T-helper 2 cell treated with Interferon-gamma antibody and Interleukin-4, amounts not matched to agents 5 μg/mL and 100 μg/mL, for 36 hours (primary cell): ENCODE measurements at places on chromosomes 12 and 14.

DNA sequence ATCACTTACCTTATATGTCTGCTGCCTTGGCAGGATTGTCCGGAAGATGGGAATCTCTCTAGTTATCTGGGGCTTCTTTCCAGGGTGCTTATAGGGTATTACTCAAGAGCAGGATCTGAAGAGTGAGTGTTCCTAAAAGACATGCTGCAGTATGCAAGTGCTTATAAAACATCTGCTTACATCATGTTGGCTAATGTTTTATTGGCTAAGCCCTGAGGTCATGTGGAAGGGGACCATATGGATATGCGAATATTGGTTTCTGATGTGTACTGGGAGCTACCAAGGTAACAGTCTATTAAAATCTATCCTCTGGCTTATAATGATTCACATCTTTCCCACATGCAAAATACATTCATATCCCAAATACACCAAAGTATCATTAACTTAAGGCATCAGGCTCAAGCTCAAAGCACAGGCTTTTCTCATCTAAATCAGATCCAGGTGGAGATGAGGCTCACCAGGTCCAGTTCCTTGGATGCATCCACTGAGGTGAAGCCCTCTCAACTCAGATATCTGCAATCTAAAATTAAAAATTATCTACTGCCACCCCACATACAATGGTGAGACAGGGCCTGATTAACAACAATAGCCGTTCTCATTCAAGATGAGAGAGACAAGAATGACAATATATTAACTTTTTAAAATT, 29.8 kb downstream of the LRRIQ1 start:
- DNase-seq, result no peak

DNA sequence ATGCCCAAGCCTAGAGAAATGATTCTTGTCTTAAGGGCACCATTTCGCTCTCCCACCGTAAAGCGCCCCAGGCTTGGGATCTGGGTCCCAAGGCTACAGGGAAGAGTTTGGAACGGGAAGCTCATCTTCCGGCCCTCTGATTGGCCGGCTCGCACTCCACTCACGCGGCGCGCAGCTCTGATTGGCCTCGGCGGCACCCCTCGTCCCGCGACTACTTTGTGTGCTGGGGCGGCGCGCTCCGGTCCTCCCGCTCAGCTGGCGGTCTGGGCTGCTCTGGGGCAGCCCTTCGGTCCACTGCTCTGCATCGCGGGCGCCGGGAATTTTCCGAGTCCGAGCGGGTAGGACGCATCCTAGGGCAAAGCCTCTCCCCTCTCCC, 886 bp upstream of the FUT8 start:
- DNase-seq, result peak; percentile 82

DNA sequence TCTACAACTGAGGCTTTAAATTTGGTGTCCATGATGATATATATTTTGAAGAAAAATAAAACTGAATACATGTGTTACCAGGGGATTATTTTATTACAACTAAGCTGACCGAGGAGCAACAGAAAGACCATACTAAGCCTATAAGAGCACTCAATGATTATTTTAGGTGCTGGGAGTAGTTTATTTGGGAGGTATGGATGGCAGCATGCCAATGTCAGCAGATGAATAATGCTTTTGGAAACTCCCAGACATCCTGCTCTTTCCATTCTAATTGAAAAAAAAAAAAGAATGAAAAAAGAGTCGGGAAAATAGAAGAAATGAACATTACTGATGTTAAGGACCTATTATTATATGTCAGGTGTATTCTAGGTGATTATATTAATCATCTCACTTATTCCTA, 441.2 kb downstream of the BTG1 start:
- DNase-seq, result no peak

GRCh38 chr12:119780786-119781434, 96.2 kb downstream of the CIT start:
- DNase-seq, result no peak

- no peak for DNase-seq
Observed at GRCh38 chr12:80059102-80059501, 40.2 kb upstream of the OTOGL start.

- DNase-seq, result no peak
Observed at GRCh38 chr12:5514545-5514944, 82.6 kb downstream of the NTF3 start.

DNA sequence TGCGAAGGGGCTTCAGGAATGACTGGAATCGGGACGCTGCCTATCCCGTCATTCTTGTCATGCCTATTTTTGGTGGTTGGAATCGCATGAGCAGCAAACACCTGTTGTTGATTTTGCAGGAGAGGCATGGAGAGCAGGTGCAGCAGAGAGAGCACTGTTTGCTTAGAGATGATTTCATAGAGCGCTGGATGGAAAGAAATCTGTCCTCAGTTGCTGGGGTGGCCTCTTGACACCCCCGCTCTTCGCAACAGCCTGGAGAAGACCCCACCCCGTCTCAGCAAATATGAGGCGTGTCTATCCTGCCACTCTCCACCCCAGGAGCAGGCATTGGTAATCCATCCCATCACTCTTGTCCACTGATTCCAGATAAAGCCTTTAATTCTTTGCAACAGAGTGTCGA, 19.3 kb upstream of the NCOR2 start:
- no peak for DNase-seq

GRCh38 chr14:93185349-93185720, 218 bp downstream of the LYSET start:
- no peak for DNase-seq

DNA sequence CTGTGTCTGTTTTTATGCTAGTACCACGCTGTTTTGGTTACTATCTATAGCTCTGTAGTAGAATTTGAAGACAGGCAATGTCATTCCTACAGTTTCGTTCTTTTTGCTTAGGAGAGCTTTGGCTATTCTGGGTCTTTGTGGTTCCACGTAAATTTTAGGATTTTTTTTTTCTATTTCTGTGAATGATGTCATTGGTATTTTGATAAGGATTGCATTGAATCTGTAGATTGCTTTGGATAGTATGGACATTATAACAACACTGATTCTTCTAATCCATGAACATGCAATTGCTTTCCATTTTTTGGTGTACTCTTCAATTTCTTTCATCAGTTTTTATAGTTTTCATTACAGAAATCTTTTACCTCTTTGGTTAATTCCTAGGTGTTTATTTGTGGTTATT, 345.2 kb downstream of the TMEM121 start:
- no peak for DNase-seq

GRCh38 chr12:50016501-50017475, 8.5 kb downstream of the RACGAP1 start:
- no peak for DNase-seq
